ENCODE measurements at places on chromosomes 5 and 9. TPM values are rescaled to one million over a fixed set of nuclear protein-coding genes. Genes with fewer than 3 reads are reported as not detected.

C5orf46 gene
- total RNA-seq, result not detected

TERT gene
- not detected for total RNA-seq

SNCAIP gene
- 19.4 TPM for total RNA-seq

N4BP3 gene
- total RNA-seq, result 0.71 TPM

MCC gene
- 64.7 TPM for total RNA-seq

PCDHGA2 gene
- total RNA-seq, result 2.7 TPM

GLIPR2 gene
- total RNA-seq, result 43.8 TPM

IL9 gene
- not detected for total RNA-seq

ENTREP1 gene
- total RNA-seq, result not detected

SLC34A3 gene
- not detected for total RNA-seq

ZBTB5 gene
- 5.5 TPM for total RNA-seq

ZNF462 gene
- 12.9 TPM for total RNA-seq

GPR150 gene
- total RNA-seq, result 0.28 TPM

CDH9 gene
- total RNA-seq, result 0.18 TPM

ZNG1F gene
- 3.3 TPM for total RNA-seq

CDC37L1 gene
- 19.2 TPM for total RNA-seq

TIFAB gene
- total RNA-seq, result not detected

DENND1A gene
- total RNA-seq, result 11.7 TPM

ELOVL7 gene
- total RNA-seq, result 0.09 TPM

PCDHB12 gene
- 0.09 TPM for total RNA-seq

LCN2 gene
- total RNA-seq, result not detected

PPP2R2B gene
- total RNA-seq, result 0.37 TPM

TMEM174 gene
- not detected for total RNA-seq

PCDHA4 gene
- 0.14 TPM for total RNA-seq

FBXO10 gene
- 9.2 TPM for total RNA-seq

DIRAS2 gene
- total RNA-seq, result 6.7 TPM

SERF1A gene
- total RNA-seq, result 2.4 TPM

PPP1R26 gene
- 9.5 TPM for total RNA-seq

UGT3A1 gene
- not detected for total RNA-seq

HNRNPK gene
- total RNA-seq, result 463 TPM

PCA3 gene
- total RNA-seq, result not detected

F12 gene
- total RNA-seq, result 0.18 TPM

ZNF608 gene
- 7.1 TPM for total RNA-seq

NME5 gene
- total RNA-seq, result 1.6 TPM

CLK4 gene
- total RNA-seq, result 25.0 TPM

ADAMTS13 gene
- 1.00 TPM for total RNA-seq

SLC25A2 gene
- 0.18 TPM for total RNA-seq

GABRA6 gene
- total RNA-seq, result not detected

OLFML2A gene
- total RNA-seq, result 6.5 TPM

FCN2 gene
- not detected for total RNA-seq

FBP2 gene
- not detected for total RNA-seq

ZBED3 gene
- total RNA-seq, result 0.28 TPM
